A549 treated with GW870086 at 1 μM for 4 hours (cell line): ENCODE measurements at places on chromosomes 13 and 19. TPM values are rescaled to one million over a fixed set of nuclear protein-coding genes. Genes with fewer than 3 reads are reported as not detected.

Gene TMEM59L
- total RNA-seq, result 3.8 to 6.1 TPM (median 5.8 TPM) in 5 replicates

Gene LGALS4
- 0.35 to 1.8 TPM (median 0.45 TPM) in 5 replicates for total RNA-seq

Gene ZNF575
- total RNA-seq, result 1.2 to 1.9 TPM (median 1.6 TPM) in 5 replicates

Gene GJB2
- 0.62 to 1.00 TPM (median 0.86 TPM) in 5 replicates for total RNA-seq

Gene FUT1
- total RNA-seq, result 0.03 to 0.10 TPM (median 0.08 TPM) in 5 replicates

Gene PSG6
- not detected in 5 replicates for total RNA-seq

Gene GPC6
- 3.3 to 5.8 TPM (median 5.2 TPM) in 5 replicates for total RNA-seq

Gene LILRA1
- not detected in 5 replicates for total RNA-seq

Gene TPTE2
- not detected in 5 replicates for total RNA-seq

Gene ZNF534
- not detected in 5 replicates for total RNA-seq

Gene ELAVL3
- total RNA-seq, result 0.05 to 0.19 TPM (median 0.11 TPM) in 4 of 5 replicates, not detected in the other

Gene SSBP4
- total RNA-seq, result 30.1 to 52.2 TPM (median 50.3 TPM) in 5 replicates

Gene TMEM221
- 0.26 to 0.79 TPM (median 0.68 TPM) in 5 replicates for total RNA-seq

Gene OR7A5
- not detected in 5 replicates for total RNA-seq

Gene ZNF414
- total RNA-seq, result 14.8 to 18.2 TPM (median 16.3 TPM) in 5 replicates

Gene SLAIN1
- 0.34 to 0.82 TPM (median 0.49 TPM) in 5 replicates for total RNA-seq
